ENCODE measurements at places on chromosomes 3 and 15. TPM values are rescaled to one million over a fixed set of nuclear protein-coding genes. Genes with fewer than 3 reads are reported as not detected.

DNA sequence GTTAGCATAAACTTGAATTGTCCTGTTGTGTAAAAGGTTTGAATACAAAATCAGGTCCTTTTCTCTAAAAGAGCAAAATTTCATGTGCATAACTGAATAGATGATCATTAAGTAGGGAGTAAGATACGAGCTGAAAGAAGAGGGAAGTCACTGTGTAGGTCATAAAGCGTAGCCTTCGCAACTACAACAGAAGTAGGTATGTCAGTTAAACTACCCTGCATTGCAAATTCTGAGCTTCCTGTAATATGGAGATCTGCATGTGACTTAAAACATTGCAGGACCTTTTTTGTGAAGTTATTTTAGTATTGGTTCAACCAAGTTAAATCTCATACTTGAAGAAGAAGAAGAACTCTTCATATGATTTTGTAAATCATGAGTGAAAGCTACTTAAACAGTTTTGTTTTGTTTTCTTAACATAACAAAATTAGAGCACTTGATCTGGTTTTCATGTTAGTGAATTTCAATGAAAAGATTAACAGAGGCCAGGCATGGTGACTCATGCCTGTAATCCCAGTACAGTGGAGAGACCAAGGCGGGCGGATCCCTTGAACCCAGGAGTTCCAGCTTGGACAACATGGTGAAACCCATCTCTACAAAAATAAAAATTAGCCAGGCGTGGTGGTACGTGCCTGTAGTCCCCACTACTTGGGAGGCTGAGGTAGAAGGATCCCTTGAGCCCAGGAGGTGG lies 26.4 kb downstream of the ARMC8 start:
- DNase-seq, result no peak

- no peak for DNase-seq
Observed at GRCh38 chr3:171121801-171122200, 95.3 kb upstream of the SLC2A2 start.

DNA sequence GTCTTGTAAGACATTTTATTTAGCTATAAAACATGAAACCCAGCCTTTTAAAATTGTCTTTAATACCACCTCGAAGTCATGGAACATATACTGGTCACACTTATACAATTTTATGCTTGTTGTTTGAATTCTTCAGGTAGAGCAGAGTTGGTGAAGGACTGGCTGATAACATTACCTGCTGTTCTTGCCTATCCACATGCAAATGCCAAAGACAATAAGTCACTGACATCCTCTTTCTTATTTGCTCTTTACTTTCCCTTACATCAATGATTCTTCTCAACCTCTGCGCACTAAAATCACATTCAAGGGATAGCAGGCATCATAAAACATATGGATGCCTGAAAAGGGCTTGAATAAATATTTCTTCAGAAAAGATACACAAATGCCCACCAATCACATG lies 392.5 kb upstream of the ATP11B start:
- no peak for DNase-seq

DNA sequence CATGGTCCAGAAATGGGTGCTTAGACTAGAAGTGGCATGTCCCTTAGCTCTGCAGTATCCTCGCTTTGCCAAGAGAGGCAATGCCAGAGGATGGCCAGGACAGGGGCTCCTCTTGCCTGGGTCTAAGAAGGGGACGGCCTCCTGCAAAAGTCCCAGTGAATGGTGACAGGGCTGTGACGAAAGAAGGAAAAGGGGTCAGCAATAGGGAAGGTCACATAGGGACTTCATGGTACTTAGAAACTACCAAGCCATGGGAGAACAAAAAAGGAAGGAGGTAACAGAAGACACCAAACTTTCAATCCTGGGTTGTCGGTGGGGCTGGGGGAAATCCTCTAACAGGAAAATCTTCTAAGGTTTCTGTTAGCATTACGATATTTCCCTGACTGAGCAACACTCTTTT lies 36.2 kb upstream of the ATOSA start:
- no peak for DNase-seq

DNA sequence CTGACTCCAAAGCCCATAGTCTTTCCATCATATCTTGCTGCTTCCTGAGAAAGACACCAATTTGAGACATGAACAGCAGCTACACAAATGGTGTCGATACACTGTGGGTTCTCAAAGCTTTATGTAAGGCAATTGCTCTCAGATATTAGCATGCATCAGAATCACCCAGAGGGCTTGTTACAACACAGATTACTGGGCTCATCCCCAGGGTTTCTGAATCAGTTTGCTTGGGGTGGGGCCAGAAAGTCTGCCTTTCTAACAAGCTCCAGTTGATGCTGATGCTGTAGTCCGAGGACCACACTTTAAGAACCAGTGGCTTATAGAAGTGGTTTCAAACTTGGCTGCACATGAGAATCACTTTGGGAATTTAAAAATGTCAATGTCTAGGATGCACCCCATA lies 86.5 kb downstream of the SEMA6D start:
- DNase-seq, result no peak

DNA sequence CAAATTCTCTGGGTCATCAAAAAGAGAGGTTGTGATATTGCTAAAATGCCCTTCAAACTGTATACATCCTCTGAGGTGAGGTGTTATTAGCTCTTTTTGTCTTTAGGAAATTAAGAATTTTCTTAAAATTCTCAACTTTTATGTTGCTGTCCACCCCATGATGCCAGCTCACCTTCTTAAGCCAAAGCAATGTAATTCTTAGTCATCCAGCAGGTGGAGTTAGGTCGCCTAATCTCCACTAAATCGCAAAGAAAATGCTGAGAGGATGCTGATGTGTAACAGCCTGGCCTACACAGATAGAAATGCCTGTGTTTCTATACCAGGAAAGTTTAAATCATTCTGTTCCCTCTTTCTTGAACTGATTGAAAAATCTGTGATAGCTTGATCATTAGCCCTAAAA lies 770.2 kb upstream of the ALCAM start:
- no peak for DNase-seq

DNA sequence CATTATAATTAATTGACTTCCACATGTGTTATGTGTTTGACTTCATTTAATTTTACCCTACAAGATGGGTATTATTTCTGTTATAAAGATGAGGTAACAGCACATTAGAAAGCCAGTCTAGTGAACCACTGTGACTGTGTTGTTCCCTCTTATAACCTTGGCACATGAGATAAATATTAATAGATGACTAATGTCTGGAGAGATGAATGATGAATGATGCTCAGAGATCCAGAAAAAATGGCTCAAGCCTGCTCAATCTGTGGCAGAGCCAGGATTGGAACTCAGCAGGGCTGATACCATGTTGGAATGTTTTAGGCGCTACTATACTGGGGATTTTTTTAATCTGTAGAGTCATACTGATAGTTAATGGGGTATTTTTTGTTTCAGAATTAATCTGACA lies 118.8 kb upstream of the PTX3 start:
- no peak for DNase-seq

DNA sequence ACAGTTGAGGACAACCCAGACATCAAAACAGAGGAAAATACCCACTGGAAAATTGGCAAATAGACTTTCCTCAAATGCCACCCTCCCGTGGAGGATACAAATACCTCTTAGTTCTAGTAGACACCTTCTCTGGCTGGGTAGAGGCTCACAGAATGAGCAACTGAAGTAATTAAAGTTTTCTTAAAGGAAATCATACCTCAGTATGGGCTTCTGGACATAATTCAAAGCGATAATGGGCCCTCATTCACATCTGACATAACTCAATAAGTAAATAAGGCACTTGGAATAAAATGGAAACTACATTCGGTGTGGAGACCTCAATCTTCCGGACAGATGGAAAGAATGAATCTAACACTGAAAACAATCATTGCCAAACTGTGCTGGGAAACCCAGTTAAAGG lies 115.2 kb upstream of the PLCL2 start:
- DNase-seq, result no peak

DNA sequence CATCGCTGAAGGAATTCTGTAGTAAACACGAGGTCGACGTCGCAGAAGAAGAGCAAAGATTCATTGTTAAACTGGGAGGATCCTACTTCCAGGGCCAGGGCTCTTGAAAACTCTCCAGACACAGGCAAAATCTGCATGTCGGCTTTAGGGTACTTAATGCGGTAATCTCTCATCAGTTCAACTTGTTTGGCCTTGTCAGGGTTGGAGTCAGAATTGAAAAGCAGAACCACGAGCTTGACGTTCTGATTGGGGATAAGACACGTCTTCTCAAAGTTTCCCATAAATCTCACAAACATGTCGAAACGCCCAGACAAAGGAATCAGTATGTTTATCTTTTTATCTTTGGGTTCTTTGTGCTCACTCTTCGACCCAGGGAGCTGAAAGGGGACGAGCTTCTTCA lies 74.0 kb downstream of the CHSY1 start:
- DNase-seq, result no peak

GRCh38 chr3:184670091-184670602 lies 41.7 kb downstream of the MAGEF1 start:
- no peak for DNase-seq

DNA sequence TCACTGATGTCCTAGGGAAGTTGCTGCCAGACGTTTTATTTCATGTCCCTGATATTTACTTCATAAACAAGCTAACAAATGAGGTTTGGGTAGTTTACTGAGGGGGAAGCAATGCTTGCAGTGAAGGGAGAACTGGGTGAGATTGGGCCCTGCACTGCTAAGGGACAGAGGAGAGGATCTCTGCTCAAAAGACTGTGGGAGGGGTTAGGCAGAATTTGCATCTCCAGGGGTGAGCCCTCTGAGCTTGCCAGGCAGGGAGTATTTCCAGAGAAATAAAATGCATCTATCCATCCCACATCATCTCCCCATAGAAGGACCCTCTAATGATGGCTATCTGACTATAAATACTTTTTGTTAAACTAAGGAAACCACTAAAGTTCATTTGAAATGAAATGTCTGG lies 215.6 kb downstream of the CBLB start:
- no peak for DNase-seq

DNA sequence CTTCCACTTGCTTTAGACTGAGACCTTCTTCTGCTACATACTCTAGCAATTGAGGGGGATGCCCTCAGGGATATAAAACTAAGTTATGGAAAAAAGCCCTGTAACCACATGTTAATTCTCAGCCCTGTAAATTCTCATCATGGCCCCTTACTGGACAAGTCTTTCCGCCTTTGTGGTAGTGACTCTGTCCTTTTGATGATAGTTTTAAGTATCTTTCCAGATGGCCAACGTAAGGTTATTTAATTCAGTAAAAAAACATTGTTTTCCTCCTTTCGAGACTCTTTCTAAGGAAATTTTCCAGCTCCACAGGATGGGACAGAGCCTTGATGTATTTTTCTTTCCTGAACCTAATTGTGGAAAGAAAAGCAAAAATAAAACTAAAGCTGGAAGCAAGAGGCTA lies 25.3 kb upstream of the TM4SF4 start:
- DNase-seq, result no peak

DNA sequence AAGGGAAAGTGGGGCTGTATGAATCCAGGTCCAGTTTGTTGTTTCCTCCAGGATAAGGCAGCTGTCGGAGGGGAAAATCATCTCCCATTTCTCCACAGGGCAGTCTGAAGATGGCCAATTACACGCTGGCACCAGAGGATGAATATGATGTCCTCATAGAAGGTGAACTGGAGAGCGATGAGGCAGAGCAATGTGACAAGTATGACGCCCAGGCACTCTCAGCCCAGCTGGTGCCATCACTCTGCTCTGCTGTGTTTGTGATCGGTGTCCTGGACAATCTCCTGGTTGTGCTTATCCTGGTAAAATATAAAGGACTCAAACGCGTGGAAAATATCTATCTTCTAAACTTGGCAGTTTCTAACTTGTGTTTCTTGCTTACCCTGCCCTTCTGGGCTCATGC lies 911 bp downstream of the CCRL2 start:
- DNase-seq, result no peak

The CPLX3 gene
- total RNA-seq, result 3.3 TPM

The CCDC191 gene
- 3.2 TPM for total RNA-seq

The NT5DC2 gene
- 70.9 TPM for total RNA-seq

The GUCA1C gene
- total RNA-seq, result not detected

The DAPK2 gene
- 22.7 TPM for total RNA-seq

The GPR149 gene
- not detected for total RNA-seq

The RASGRP1 gene
- 1.4 TPM for total RNA-seq
